Stimulated activated CD4-positive, alpha-beta T cell treated with anti-CD3 and anti-CD28 coated beads, Interleukin-2, amount 100 ng/mL, for 24 hours (primary cell): ENCODE measurements at places on chromosomes 5 and 9.

GRCh38 chr9:111661802-111662521 is 557 bp downstream of the GNG10 start:
- peak; percentile 39 for DNase-seq

DNA sequence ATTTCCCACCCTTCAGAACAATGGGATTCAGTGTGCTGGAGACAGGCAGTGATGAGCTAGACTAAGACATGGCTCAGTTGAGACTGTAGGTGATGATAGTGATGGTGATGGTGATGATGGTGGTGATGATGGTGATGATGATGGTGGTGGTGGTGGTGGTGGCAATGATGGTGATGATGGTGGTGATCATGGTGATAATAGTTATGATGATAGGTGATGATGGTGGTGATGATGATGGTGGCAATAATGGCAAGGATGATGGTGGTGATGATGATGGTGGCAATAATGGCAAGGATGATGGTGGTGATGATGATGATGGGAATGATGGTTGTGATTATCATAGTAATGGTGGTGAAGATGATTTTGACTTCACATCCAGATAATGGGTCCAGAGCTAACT is 176.7 kb downstream of the NXNL2 start:
- no peak for DNase-seq

DNA sequence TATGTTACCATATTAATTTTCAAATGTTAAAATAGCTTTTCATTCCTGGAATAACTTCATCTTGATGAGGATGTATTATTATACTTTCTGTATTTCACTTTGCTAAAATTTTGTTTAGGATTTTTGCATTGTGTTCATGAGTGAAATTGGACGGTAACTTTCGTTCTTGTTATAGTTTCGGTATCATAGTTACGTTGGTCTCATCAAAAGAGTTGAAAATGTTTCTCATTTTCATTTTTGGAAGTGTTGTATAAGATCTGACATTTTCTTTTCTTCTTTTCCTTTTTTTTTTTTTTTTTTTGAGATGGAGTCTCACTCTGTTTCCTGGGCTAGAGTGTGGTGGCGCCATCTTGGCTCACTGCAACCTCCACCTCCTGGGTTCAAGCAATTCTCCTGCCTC is 20.0 kb downstream of the PRRT1B start:
- DNase-seq: no peak

- no peak for DNase-seq
Measured at GRCh38 chr5:10576121-10576789, 12.4 kb downstream of the ANKRD33B start.

DNA sequence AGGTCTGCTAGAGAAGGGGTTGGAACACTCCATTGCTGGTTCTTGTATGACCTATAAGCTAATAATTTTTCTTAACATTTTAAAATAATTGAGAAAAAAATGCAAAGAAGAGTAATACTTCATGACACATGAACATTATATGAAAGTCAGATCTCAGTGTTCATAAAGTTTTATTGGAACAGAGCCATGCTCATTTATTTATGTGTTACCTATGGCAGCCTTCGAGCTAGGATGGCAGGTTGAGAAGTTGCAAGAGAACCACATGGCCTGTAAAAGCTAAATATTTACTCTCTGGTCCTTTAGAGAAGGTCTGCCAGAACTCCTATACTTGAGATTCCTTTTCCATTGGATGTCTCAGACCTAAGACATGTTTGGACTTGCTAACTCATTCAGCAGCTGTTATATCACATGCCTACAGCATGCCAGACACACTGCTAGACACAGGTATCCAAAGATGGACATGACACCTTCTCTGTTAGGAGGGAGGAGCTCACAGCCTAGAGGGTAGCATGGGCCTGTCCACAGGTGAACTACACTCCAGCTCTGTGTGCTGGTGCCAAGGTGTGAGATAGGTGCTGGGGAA is 304.3 kb downstream of the ARHGAP26 start:
- no peak for DNase-seq

DNA sequence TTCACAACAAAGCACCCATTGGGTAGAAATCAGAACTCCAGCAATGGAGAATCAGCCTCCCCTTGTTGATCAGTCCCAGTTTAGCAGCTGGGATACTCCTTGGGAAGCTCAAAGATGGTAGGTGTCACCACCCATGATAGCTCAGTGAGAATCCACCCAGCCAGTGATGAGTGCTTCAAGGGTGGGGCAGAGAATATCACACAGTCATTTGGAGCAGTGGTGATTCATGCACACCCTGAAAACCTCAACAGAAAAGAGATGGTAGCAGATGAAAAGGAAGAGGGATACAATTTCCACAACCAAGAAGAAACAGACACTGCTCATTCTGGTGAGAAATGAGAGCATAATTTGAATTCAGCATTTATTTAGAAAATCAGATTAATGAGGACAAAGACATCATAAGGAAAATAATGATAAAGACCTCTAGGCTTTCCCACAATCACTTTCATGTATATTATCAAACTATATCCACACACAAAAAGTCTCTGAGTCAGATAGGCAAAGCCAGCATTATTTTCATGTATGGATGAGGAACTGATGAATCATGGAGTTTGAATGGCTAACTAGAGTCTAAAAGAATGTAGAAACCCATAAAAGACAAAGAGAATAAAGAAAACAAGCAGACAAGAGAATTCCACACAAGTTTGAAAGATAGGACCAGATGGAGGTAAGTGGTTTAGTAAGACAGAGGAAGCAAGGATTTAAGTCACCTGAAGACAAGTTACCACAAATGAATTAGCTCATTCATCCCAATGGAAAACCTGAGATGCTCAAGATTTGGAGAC is 82.9 kb downstream of the FEM1C start:
- peak; percentile 25 for DNase-seq

DNA sequence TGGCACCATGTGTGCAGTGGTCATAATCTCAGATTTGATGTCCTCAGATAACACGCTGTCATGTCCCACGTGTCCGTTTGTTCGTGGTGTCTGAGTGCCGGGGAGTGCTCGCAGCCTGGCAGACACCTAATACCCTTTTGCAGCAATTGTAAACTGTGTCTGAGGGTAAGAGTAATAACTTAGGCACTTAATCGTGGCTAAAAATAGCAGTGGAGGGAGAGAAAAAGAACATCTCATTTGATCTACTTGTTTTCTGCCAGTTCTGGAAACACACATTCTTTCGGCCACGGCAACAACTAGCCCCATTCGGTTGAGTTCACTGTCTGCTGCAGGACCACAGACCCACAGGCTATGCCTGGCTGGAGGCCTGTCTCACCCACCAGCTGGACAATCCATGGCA is 16.5 kb downstream of the ADCY2 start:
- no peak for DNase-seq

DNA sequence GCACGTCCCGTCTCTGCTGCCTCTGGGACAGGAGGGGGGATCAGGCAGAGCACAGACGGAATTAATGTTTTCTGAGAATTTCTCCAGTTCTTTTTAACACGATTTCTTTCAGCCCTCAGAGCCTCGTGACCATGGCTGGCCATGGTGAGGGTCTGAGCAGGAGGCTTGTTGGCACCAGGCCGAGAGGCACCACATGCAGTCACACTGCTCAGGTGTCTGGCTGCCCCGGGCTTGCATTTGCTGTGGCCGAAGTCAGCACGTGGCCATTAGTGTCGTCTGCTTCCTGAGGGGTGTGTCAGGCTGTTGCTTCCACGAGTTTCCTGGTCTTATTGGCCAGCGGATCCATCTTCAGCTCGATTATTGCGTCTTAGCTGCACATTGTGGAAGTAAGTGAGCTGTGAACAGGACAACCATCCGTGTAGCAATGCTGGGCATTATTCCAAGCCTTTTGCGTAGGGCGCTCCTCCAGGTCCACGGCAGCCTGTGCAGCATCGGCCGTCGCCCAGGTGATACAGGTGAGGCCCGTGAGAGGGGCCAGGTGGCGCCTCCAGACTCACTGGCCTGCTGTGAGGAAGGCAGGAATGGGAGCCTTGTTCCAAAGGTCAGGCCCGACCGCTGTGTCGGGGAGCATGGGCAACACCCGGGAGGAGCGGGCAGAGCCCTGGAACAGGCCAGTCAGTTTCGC is 114.2 kb upstream of the CACNA1B start:
- DNase-seq: no peak

GRCh38 chr9:106487266-106487665 is 375.7 kb upstream of the ZNF462 start:
- DNase-seq: no peak

DNA sequence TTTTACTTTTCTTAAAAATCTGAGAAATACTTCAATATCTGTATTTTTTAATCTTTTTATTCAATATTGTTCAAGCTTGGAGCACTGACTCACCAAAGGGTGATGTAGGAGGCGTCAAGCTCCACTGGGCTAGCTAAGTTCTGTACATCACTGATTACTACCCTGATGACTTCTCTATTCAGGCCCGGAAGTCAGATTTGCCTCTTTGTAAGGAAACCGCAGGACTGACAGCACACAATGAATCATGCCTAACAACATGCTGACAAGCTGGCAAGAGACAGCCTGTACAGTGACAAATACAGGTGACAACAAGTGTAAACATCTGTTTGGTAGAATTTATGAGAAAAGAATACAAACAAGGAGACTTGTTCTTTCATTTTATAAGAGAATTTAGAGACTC is 627.9 kb upstream of the RORB start:
- DNase-seq: no peak

- DNase-seq: no peak
Measured at GRCh38 chr9:129561594-129562281, 59.2 kb downstream of the C9orf50 start.

DNA sequence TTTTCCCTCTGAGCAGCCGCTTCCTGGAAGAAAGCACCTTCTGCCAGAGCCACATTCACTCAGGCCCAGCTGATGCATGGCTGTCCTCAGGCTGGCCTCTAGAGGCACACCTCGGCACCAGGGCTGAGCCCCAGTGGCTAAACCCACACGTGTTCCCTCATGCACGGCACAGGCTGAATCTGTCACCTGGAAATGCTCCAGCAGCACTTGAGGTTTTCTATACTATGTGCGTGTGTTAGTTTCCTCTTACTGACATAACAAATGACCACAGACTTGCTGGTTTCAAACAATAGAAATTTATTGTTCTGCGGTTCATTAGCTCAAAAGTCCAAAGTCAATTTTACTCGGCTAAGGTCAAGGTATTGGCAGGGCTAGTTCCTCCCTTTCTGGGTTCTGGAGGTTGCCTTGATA is 141.4 kb downstream of the LRRC70 start:
- DNase-seq: peak; percentile 1

DNA sequence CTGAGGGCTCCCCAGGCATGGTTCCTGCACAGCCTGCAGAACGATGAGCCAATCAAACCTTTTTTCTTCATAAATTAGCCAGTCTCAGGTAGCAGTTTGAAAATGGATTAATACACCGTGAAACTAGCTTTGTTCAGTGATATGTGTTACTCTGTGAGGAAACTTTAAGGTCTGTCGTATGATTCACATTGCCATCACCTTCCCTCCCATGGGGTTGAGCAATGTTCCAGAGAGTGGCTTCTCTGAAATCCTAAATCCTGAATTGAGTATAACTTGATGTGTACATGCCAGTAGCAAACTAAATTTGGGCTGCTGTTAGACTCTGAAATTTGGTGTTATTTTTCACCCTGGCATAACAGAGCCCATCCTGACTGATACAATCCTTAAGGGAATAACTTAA is 866.4 kb upstream of the C9orf72 start:
- no peak for DNase-seq

- DNase-seq: no peak
Measured at GRCh38 chr5:54533541-54534190, 16.1 kb downstream of the SNX18 start.

- DNase-seq: no peak
Measured at GRCh38 chr5:1037123-1037670, 28.6 kb downstream of the NKD2 start.

DNA sequence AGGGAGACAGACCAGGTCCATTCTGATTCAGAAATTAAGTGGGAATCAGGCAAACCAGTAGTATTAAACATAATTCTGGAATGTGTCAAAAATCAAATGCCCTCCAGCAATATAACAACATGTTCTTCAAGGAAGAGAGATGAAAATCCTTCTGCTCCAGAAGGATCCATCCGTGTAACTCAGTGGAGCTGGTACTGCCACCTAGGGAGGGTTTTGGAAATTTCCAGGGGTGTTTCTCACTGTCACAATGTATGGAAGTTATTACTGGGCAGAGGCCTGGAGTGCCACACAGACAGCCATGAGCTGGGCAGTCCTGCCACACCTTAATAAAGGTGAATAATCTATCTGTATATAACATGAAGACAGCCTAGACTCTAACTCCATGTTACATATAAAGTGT is 87.5 kb downstream of the TTLL11 start:
- no peak for DNase-seq

GRCh38 chr9:125147401-125147951 is 4.1 kb upstream of the SCAI start:
- no peak for DNase-seq

GRCh38 chr9:130138791-130139190 is 33.4 kb upstream of the NCS1 start:
- DNase-seq: no peak

GRCh38 chr5:57937501-57938173 is 455.0 kb upstream of the ACTBL2 start:
- DNase-seq: no peak

DNA sequence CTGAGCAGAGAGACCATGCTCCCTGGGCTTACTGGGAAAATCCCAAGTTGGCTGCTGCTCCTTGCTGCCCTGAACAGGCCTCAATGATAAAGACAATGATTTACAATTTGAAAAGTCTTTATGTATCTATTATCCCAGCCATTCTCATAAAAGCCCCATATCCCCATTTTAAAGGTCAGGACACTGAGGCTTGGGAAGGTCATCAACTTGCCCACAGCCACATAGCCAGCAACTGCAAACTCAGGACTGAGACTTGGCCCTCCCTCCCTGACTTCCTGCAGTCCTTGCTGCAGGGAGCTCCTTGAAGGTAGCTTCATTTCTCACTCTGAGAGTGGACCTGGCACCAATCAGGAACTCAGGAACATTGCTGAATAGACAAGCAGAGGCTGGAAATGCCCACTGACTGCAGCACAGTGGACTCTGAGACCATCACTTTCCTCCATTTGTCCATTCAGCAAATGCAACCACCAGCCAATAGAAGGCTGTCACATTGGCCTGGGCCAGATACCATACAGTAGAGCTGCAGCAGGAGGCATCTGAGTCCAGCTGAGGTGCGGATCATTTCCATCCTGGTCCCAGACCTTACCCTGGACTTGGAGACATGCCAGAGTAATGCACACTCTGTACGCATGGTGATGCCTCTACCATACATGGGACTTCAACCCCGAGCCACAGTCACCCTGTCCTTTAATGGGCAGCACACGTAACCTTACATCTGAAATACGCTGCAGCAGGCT is 18.3 kb downstream of the TNIP1 start:
- no peak for DNase-seq

DNA sequence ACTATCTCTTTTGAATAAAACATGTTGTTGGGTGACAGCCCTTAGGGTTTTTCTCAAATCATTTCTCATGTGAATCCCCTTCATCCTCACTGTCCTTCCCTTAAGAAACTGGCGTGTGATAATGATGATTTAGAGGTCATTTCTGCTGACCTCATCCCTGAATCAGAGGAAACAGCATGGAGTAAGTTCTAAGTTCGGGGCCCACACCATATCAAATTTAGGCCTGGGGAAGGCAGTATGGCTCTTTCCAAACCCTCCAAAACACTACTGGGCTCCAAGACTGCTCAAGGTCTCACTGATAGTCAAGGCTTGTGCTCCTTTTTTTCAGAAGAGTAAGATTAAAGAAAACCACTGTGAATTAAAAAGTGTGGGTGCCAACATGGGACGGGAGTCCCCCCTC is 872 bp upstream of the SMIM3 start:
- DNase-seq: no peak

GRCh38 chr9:137446851-137447471 is 5.8 kb upstream of the ENTPD8 start:
- no peak for DNase-seq
